ENCODE measurements at places on chromosomes 12 and 14.

DNA sequence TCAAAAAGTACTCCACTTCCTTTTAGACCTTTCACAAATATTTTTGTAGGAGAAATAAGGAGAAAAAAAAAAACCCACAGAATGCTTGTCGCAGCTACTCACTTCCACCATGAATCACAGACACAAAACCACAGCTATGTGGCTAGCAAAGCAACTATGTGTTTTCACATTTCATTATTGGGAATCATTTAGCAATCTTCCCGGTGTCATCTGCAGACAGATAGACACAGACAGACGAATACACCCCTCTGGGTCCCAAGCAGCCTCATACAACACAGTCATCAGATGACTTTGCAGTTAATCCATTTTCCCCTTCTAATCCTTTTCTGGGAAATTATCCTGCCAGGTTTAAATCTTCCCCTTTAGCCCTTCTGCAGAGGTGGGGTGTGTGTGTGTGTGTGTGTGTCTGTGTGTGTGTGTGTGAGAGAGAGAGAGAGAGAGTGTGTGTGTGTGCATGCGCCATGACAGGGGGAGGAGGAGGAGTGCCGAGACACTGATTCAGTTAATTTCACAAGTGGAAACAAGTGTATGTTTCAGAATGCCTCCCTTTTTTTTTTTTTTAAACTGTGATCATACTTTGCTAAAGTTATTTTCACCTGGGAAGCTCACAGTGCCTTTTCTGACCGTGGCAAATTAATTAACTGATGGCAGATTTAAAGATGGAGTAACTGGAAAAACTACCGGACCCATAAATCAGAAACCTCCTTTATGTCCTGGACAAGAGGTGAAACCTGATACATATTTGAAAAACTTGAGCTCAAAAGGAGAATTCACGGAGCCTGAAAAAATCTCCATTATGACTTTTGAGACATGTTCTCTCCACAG, 39.9 kb downstream of the LTBP2 start:
- DNase-seq = no peak

- no peak for DNase-seq
These were observed 49.2 kb downstream of the GALNT4 start for GRCh38 chr12:89475203-89475990.

DNA sequence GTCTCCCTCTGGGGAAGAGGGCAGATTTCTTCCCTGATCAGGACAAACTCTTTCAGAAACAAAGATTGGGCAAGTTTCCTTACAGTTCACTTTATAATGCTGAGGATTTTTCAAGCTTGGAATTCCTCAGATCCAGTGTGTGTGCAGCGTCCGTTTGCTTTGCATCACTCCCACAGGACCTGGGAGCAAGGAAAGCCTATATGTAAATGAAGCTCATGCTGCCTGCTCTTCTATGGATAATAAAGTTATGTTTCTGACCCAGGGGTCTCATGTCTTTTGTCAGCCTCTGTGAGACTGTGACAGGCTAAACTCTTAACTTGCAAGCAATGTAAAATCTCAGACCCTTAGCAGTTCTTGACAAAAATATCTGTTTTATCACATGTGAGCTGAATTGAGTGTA, 41.6 kb downstream of the TRHDE start:
- DNase-seq = no peak

- no peak for DNase-seq
These were observed 130.8 kb upstream of the RAP1B start for GRCh38 chr12:68479896-68480291.

DNA sequence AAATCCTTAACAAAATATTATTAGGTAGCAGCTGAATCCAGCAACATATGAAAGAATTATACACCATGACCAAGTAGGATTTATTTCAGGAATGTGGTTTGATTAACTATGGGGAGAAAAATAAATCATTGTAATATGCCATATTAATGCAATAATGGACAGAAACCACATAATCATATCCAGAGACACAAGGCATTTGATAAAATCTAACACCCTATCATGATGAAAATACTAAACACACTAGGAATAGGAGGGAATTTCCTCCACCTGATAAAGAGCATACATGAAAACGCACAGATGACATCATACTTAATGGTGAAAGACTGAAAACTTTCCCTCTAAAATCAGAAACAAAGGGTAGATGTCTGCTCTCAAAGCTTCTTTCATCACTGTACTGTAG, 238.9 kb downstream of the PHLDA1 start:
- no peak for DNase-seq

- DNase-seq = no peak
These were observed 57.8 kb downstream of the B4GALNT3 start for GRCh38 chr12:517538-517937.

- DNase-seq = no peak
These were observed 71.3 kb upstream of the HECTD1 start for GRCh38 chr14:31278883-31279282.

DNA sequence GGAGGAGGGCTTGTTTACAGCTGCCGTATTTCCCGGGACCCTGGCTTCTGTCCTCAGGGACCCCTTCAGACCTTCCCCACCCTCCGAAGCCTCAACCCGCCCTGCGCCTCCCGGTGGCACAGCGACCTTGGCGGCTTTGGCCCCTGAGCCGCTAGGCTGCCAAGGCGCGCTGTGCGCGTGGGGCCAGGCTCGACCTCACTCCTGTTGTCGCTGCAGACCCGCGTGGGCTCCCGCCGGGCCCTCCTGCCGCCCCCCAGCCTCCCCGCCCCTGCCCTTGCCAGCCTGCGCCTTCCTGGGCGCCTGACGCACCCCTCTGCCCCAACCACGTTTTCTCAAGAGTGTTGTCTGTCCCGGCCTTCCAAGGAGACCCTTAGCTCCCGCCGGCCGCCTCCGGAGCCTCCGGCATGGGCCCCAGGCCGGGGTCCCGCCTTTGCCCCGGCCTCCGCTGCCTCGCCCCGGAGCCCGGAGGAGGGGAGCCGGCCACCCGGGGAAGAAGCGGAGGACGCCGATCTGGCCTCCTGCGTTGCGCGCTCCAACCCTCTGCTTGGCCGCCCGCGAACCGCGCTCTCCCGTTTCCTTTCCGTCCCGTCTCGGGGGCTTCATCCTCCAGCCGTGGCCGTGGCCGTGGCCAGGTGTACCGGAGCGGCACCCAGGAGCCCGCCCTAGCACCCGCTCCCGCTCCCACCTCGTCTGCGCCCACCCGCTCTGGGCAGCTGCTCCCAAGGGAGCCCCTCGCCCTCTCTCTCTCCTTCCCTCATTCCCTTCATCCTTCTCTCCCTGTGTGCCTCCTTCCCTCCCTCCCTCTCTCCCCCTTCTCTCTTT, 19.9 kb downstream of the PPP2R5C start:
- DNase-seq = peak; percentile 14

- DNase-seq = no peak
These were observed 138.1 kb upstream of the RMST start for GRCh38 chr12:97324471-97324870.

- no peak for DNase-seq
These were observed 206.0 kb upstream of the DCN start for GRCh38 chr12:91388573-91388972.

- DNase-seq = no peak
These were observed 30.7 kb downstream of the SSPN start for GRCh38 chr12:26226122-26226521.

- DNase-seq = no peak
These were observed 11.5 kb upstream of the TEX22 start for GRCh38 chr14:105386581-105387529.

DNA sequence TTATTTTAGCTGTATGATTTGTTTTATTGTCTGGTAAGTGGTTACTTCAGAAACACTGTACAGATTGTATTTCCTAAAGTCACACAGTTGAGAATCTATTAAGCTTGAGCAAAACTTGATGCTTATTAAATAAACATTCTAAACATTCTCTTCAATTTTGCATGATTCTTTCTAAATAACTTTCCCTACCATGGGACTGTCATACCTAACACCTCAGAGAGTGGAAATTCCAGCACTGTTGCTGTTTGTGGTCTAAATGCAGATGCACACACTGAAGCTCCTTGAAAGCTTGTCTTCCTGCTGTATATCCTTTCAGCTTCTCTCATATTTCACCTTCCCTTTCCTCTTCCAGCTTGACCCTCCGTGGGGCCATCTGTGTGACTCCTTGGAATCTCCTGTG, 392.0 kb downstream of the LRIG3 start:
- DNase-seq = no peak

GRCh38 chr14:104567141-104567956, 12.2 kb upstream of the C14orf180 start:
- no peak for DNase-seq

GRCh38 chr12:122371475-122372045, 50.9 kb downstream of the CLIP1 start:
- no peak for DNase-seq

DNA sequence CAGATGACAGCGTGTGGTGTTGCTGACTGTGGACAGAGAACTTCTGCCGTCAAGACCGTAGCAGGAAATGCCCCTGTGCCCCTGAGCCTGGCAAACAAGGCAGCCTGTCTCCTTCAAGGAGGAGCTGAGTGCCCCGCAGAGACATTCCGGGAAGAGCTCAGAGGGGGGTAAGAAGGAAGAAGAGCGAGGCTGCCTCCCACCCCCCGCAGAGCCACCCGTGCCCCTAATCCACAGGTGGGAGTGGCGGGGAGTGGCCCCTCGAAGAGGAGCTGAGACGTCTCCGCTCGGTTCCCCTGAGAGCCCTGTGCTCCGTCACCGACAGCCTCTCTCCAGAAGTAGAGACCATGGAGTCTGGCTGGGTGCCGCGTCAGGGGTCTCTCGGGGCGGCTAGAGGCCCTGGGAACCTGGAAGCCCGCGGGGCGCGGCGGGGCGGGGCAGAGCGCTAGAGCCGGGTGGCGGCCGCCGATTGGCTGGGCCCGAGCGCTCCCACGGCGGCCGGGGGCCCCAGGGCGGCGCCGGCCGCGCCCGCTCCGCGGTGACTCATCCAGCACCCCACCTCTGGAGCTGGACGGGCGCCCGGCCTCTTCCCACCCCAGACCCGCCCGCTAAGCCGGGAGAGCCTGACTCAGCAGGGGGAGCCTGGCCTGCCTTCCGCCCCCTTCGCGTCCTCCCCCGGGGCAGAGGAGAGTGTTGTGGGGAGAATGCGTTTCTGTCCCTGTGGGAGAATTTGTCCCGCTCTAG, 25.2 kb upstream of the KRT78 start:
- peak; percentile 42 for DNase-seq

DNA sequence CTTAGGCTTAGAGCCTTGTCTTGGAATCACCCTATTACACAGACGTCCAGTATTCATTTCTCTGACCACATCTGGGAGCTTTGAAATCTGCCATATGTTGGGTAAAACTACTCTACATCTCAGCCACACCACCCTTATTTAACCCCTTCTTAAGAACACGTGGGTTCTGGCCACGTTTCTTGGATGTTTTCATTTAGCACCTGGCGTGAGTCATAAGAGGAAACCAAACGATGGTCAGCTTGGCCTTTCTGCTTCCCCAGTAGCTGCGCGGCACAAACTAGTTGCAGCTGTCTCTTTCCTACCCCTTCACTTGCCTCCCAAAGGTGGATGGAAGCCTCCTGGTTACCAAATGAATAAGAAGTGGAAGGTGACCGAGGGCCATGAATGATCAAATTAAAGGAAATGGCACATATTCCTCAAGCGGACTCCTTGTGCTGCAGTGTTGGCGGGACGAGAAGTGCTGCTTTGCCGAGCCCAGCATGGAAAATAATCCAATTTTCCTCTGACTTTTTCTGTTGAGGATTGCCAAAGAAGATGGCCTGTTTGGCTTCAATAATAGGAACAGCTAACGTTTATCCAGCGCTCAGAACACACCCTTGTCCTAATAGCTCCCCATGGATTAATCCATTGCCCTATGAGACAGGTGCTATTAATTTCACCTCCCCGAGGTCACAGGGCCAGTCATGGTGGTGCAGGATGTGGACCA, 154.1 kb downstream of the ZNF664 start:
- DNase-seq = no peak

DNA sequence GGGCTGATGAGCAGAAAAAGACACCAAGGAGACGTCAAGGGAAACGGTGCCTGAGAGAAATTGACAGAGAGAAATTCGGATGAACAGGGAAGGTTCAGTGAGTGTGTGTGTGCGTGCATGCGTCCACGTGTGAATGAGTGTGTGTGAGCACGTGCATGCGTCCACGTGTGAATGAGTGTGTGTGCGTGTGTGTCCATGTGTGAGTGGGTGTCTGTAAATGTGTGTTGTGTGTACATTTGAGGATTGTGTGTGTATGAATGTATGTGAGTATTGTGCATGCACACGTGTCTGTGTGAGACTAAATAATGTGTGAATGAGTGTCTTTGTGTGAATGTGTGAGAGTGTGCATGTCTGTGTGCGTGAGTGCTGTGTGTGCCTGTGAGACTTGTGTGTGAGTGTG, 137.4 kb upstream of the MED13L start:
- DNase-seq = no peak

DNA sequence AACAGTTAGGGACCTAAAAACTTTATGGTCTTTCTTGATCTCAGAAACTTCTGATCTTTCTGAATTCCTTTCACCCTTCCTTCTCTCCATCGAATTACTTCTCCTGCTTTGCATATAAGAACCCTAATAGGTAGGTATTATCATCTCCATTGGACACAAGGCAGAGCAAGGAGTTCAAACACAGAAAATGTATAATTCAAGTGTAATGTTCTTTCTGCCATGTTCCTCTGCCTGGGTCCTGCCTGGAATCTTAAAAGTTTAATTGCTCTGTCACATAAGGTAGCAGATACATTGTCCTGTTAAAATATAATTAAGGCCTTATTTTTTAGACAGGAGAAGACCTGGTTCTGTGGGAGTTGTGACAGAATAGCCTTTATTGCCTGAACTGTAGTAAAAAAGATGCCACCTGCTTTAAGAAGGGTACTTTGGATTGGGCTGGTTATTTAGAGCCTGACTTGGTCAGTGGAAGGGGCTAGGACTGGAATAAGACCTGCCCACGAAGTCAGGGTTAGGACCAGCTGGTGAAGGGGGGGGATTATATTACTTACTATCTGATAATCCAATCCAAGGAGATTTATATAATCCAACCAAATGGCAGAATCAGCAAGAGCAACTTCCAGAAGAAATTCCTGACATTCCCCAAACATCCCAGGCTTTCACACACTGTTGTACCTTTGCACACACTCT, 10.4 kb downstream of the G2E3 start:
- DNase-seq = no peak

- DNase-seq = no peak
These were observed 1.1 kb upstream of the TM9SF1 start for GRCh38 chr14:24196071-24197055.

DNA sequence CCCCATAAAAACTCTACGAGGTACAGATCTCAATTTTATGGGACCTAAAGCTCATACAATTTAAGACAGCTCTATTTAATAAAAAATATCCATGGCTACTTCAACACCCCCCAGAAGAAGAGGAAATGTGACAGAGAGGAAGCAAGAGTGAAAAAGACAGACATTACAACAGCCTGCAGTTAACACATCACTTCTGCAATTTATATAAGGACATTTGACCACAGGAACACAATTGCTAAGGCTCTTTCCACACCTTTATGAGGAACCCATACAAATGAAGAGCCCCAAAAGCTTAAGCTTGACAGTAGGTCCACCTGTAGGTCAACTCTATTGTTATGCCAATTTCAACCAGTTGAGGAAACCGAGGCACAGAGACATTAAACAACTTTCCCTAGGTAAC, 5.6 kb downstream of the OR10P1 start:
- DNase-seq = no peak

- no peak for DNase-seq
These were observed 164.5 kb downstream of the TMTC3 start for GRCh38 chr12:88306471-88307069.

- DNase-seq = peak; percentile 2
These were observed 2.9 kb downstream of the RDH12 start for GRCh38 chr14:67704484-67705089.

GRCh38 chr14:83899706-83900105, 1630.2 kb upstream of the FLRT2 start:
- DNase-seq = no peak

- DNase-seq = no peak
These were observed 135.5 kb downstream of the PAWR start for GRCh38 chr12:79555028-79555925.
